Astrocyte of the hippocampus (primary cell): ENCODE measurements at places on chromosomes 4 and X.

- DNase-seq = no peak
Observed at GRCh38 chr4:141462361-141462760, 174.0 kb upstream of the IL15 start.

- DNase-seq = no peak
Observed at GRCh38 chr4:26029568-26030131, 115.6 kb downstream of the SMIM20 start.

DNA sequence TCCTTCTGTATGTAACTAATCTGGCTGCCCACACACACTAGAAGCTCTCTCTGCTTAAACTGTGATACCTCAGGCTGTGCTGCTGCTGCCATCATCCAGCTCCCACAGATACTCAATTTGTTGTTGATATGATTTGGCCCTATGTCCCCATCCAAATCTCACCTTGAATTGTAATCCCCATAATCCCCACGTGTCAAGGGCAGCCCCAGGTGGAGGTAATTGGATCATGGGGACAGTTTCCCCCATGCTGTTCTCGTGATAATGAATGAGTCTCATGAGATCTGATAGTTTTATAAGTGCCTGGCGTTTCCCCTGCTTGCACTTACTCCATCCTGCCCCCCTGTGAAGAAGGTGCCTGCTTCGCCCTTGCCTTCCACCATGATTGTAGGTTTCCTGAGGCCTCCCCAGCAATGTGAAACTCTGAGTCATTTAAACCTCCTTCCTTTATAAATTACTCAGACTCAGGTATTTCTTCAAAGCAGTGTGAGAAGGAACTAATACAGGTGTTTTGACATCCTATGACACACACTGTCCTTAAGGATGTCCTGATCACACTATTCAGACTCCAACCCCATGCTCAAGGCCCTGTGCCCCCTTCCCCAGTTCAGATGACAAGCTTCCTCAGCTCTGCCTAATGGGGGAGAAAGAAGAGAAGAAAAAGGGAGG lies 2.9 kb upstream of the ATOH1 start:
- no peak for DNase-seq

DNA sequence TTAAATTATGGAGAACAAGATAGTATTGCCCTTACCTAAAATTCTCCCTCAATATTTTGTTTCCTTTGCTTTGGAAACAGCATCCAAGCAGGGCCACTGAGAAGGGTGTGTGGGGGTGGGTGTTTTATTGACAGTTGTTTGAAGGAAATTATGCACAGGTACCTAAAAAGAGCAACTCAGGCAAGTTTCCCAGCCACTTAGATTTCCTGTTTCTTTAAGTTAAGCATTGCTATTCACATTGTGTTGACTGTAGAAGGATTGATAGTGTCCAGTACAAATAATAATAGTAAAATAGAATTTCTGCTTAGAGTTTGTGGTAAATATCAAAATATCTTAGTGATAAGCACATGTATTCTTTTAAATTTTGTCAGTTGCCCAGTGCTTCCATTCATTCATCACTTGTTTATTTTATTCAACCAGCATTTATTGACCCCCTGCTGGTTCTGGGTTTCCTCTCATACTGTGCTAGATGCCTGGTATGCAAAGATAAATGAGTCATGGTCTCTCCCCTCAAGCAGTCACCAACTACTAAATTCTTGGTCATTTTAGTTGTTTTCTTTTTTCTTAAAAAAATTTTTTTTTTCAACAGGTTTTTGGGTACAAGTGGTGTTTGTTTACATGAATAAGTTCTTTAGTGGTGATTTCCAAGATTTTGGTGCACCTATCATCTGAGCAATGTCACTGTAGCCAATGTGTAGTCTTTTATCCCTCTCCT lies 50.0 kb downstream of the GALNT7 start:
- DNase-seq = peak; percentile 90

DNA sequence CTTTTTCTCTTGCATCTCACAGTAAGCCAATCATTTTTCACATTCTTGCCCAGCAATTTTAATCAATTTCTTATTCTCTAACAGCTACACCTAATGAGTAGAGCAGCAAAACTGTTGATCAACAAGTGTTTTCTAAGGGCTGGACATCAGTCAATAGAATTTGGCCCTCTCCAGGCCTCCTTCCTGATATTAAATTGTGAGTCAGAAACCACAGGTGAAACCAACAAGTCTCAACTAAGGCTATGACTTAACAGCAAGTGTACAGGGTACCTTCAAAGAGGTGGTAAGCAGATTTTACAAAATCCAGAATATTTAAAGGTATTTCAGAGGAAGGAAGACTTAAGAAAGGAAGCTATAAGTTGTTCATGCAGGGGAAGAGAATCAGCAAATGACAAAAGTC lies 156.5 kb upstream of the ARHGAP24 start:
- DNase-seq = no peak

- peak; percentile 66 for DNase-seq
Observed at GRCh38 chrX:133335027-133335426, 80.3 kb downstream of the GPC4 start.

GRCh38 chr4:165563851-165564250 lies 185.0 kb downstream of the CPE start:
- peak; percentile 29 for DNase-seq

- DNase-seq = peak; percentile 25
Observed at GRCh38 chr4:85520765-85521749, 46.1 kb downstream of the ARHGAP24 start.

GRCh38 chrX:22310779-22311178 lies 38.1 kb downstream of the CBLL2 start:
- DNase-seq = no peak

DNA sequence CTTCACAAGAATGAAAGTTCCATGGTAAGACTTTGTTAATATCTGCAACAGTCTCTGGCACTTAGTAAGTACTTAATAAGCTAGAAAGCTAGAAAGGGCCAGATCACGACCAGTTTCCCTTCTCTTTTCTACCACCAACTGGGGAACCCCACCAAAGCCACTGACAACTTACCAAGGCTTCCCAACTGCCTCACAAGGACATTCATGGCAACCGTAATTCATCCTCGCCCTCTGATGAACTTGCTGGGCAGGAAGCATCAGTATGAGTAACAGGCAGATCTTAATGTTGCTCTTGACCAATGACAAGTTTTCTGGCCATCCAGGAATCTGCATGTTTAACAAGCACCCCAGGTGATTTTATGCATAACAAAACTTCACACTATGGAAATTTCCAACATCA lies 23.2 kb upstream of the ZCCHC13 start:
- DNase-seq = no peak

DNA sequence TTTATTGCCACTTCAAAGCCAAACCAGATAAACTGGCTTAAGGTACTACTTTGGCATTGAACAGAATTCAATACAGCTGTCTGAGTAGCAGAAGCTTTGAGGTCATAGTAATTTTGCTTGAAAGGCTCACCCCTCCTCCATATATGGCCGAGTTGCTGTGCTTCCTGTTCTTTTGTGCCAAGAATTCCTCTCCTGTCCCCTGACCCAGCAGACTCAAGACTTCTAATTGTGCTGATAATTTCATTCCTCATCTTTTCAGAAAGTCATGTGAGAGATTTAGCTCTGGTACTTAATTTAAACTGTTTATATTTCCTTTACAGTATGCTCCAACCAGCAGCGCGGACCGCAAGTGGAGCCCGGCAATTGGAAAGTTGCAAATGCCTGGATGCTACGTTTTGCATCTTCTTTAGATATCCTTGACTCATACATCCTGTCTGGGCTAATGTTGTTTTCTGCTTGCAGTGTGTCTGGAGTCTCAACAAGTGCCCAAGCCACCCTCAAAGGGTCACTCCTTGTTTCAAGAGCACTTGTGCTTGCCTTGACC lies 373.4 kb downstream of the PDGFC start:
- peak; percentile 54 for DNase-seq

GRCh38 chr4:184046148-184046547 lies 141.0 kb downstream of the STOX2 start:
- DNase-seq = no peak

- DNase-seq = no peak
Observed at GRCh38 chr4:101019313-101019712, 328.0 kb downstream of the PPP3CA start.

GRCh38 chrX:145715641-145716138 lies 101.9 kb upstream of the SLITRK2 start:
- DNase-seq = no peak
